Hepatocyte (in vitro differentiated cells): ENCODE measurements at places on chromosomes 5 and 9. TPM values are rescaled to one million over a fixed set of nuclear protein-coding genes. Genes with fewer than 3 reads are reported as not detected.

The STARD4 gene
- polyA plus RNA-seq = 35.0 and 39.9 TPM in 2 replicates

The CCNJL gene
- 9.5 and 10.8 TPM in 2 replicates for polyA plus RNA-seq

The GRXCR2 gene
- polyA plus RNA-seq = 0.39 TPM in 1 of 2 replicates, not detected in the other

The LPAR1 gene
- polyA plus RNA-seq = 20.2 and 24.2 TPM in 2 replicates

The CER1 gene
- polyA plus RNA-seq = not detected in 2 replicates

The BAAT gene
- 13.8 and 19.8 TPM in 2 replicates for polyA plus RNA-seq

The INSL4 gene
- 0.38 and 0.68 TPM in 2 replicates for polyA plus RNA-seq

The FAM221B gene
- 0.26 TPM in 1 of 2 replicates, not detected in the other for polyA plus RNA-seq

The MTX3 gene
- 4.0 and 4.8 TPM in 2 replicates for polyA plus RNA-seq

The ITGA2 gene
- 1.5 and 2.5 TPM in 2 replicates for polyA plus RNA-seq

The PCDHGA4 gene
- polyA plus RNA-seq = 0.24 TPM in 1 of 2 replicates, not detected in the other

The SARDH gene
- polyA plus RNA-seq = 7.5 and 8.1 TPM in 2 replicates

The PCDHA10 gene
- 7.4 and 7.7 TPM in 2 replicates for polyA plus RNA-seq

The TAF1L gene
- not detected in 2 replicates for polyA plus RNA-seq

The ZNF354C gene
- polyA plus RNA-seq = 1.5 and 1.8 TPM in 2 replicates

The TMEM174 gene
- polyA plus RNA-seq = not detected in 2 replicates

The TBC1D2 gene
- polyA plus RNA-seq = 31.6 and 33.5 TPM in 2 replicates

The NR2F1-AS1 gene
- 8.6 and 9.3 TPM in 2 replicates for polyA plus RNA-seq

The MCIDAS gene
- polyA plus RNA-seq = 0.08 TPM in 1 of 2 replicates, not detected in the other

The DMRT3 gene
- 0.28 TPM in 1 of 2 replicates, not detected in the other for polyA plus RNA-seq

The PLPP7 gene
- polyA plus RNA-seq = 0.46 and 0.92 TPM in 2 replicates

The TMOD1 gene
- 0.47 and 3.5 TPM in 2 replicates for polyA plus RNA-seq

The TMEM215 gene
- polyA plus RNA-seq = 0.62 TPM in 1 of 2 replicates, not detected in the other

The BARHL1 gene
- not detected in 2 replicates for polyA plus RNA-seq

The SLC36A3 gene
- polyA plus RNA-seq = not detected in 2 replicates

The DPYSL3 gene
- 24.9 and 35.7 TPM in 2 replicates for polyA plus RNA-seq

The CDX1 gene
- 43.3 and 46.9 TPM in 2 replicates for polyA plus RNA-seq

The IL13 gene
- polyA plus RNA-seq = not detected in 2 replicates

The DMRTA1 gene
- polyA plus RNA-seq = 0.29 and 0.53 TPM in 2 replicates

The LCN10 gene
- not detected in 2 replicates for polyA plus RNA-seq

The PCDHGB6 gene
- 13.1 and 15.7 TPM in 2 replicates for polyA plus RNA-seq

The CARD19 gene
- 67.5 and 72.1 TPM in 2 replicates for polyA plus RNA-seq

The STPG3 gene
- polyA plus RNA-seq = 1.5 and 2.5 TPM in 2 replicates

The NTNG2 gene
- polyA plus RNA-seq = 0.17 and 0.48 TPM in 2 replicates

The C9orf153 gene
- polyA plus RNA-seq = not detected in 2 replicates

The SEMA6A gene
- polyA plus RNA-seq = 35.8 and 38.2 TPM in 2 replicates

The FBP2 gene
- polyA plus RNA-seq = 0.30 and 0.74 TPM in 2 replicates

The TXN gene
- 416 and 426 TPM in 2 replicates for polyA plus RNA-seq
